ENCODE measurements at places on chromosomes 3 and 15.

DNA sequence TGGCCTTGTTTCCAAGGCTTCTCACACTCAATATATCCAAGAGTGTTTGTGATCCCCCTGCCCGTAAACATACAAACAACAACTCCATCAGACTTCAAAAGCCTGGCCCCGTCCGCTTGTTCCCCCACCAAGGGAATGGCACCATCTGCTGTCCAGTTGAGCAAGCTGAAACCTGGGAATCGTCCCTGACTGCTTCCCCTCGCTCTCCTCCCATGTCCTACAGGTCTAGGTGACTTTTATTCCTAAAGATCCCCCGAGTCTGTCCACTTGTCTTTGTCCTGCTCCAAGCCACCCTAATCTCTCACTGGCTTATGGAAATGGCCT is 27.9 kb upstream of the FAM174B start:
- DNase-seq = no peak

DNA sequence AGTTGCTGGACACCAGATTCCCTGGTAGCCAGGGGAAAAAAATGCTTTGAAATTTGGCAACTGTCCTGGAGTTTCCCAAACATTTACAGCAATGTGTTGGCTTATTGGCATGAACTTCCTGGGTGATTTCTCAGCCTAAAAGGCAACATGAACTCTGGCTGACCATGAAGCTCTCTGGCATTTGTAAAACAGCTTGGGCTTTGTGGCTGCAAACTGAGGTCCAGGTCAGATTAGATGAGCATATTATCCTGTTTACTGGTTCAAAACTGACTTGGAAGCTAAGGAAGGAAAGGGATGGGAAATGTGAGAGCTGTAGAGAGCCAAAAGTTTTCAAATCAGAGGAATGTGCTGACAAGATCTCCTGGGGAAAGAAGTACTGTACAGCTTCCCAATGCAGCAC is 139.0 kb downstream of the P3H2 start:
- DNase-seq = no peak

DNA sequence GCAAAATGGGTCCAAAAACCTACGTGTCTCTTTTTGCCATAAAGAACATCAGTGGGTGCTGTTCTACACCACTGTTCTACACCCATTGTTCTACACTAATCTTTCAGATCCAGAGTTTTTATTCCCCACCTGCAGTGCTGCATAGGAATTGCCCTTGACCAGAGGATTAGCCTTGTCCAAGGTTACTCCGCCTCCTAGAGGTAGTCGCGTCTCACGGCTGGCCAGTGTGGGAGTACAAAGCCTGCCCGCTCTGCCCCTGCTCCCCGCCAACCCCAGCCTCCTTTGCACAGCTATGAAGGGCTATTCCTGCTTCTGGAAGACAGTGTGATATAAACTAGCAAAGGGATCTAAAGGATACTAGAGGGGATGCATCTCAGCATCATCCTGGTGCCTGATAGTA is 222.1 kb upstream of the LMCD1 start:
- DNase-seq = no peak

GRCh38 chr3:66068255-66068654 is 29.5 kb upstream of the MAGI1 start:
- DNase-seq = no peak

DNA sequence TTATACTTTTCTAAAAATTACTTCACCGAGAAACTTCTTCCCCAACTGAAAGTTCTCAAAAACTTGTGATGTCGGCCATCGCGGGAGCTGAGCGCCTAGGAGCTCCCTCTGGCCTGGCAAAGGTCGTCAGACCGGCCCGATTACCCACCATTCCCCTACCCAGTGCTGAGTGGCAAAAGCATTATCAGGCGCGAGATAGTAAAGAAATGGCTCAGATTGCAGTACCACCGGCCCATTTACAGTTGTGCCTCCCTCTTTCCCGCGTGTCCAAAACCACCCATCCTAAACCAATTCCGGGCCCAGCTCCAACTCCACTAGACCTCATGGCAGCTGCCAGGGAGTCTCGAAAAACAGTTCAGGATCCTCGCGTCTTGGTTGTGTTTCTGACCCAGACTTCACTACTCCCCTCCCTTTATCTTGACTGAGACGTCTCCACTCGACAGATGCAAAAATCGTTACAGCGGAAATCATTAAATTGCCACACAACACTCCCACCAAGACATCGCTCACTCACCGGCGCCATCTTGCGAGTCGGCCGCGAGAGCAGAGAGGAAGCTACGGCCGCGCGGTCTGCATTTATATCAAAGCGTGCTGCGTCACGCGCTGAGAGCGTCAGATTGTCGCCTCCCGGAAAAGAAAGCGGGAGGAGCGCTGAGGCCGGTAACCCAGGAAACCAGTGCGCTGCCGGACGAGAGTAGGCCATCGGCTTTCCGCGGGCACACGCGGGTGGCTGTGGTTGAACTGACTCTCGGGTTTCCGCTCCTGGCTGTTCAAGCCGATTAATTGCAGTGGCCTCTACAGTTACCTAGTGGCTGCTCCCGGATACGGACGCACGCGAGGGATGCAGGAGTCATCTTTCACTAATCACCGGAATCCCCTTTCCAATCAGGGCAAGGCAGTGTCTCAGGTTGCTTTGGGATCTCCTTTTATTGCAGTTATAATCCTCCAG is at the start of gene RPL22L1:
Gene RPL22L1 (minus strand): TSS at position 551 of the 949 bp plus-strand sequence. CDS start 28 bp downstream, at position 523.
- DNase-seq = peak; percentile 85

DNA sequence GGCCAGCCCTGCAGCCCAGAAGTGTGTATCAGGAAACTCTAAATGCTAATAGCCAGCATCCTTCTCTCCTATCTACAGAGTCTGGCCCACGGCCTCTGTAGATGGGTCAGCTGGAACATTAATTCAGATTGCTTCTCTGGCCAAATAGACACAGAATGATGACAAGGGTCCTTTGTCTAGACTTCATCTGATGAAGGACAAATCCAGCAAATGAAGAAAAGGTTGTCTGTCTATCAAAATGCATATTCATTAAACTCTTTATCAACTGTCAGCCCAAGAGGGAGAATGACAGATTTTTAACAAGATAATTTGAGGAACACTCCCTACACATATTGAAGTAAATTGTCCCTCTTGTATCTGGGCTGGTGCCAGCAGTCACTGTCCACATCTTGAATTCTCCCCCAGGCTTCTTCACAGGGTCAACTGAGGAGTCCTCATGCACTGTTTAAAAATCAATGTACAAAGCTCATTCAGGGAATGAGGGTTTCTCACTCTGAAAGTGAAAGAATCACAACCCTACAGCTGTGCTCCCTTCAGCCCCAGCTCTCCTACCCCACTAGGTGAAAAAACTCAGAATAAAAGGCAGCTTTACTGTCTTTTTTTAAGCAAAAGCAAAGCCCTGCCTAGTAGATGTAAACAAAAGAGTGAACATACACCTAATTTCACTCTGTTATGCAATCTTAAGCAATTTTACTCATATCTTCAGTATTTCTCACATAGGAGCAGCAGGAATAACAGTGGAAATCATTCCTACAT is 507.7 kb downstream of the IGSF11 start:
- no peak for DNase-seq

DNA sequence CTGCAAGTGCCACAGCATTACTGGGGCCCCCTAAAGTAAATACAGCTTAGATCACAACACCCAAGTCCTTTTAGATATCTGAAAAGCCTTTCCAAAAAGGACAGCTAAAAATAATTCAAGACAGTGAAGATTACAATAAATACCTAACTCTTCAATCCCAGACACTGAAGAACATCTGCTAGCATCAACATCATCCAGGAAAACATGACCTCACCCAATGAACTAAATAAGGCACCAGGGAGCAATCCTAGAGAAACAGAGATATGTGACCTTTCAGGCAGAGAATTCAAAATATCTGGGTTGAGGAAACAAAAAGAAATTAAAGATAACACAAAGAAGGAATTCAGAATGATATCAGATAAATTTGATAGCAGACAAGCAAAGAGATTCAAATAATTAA is 71.7 kb upstream of the TTC14 start:
- DNase-seq = no peak

DNA sequence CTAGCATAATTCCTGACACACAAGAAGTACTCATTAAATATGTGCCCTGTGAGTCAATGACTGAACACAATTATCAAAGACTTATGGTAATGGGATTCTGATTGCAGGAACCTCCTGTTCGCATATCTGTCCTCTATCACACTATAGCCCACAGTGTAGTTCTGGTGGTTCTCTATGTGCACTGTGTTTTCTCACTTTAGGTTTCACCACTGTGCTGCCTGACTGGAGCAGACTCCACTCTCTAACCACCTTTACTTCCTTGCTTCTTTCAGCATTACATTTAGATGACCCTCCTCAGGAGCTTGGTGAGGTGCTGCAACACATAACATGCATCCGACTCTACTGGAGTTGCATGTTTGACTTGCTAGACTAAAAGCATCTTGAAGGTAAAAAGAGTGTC is 777.1 kb downstream of the SQOR start:
- DNase-seq = no peak

GRCh38 chr15:74907163-74907870 is 666 bp upstream of the FAM219B start:
- no peak for DNase-seq

DNA sequence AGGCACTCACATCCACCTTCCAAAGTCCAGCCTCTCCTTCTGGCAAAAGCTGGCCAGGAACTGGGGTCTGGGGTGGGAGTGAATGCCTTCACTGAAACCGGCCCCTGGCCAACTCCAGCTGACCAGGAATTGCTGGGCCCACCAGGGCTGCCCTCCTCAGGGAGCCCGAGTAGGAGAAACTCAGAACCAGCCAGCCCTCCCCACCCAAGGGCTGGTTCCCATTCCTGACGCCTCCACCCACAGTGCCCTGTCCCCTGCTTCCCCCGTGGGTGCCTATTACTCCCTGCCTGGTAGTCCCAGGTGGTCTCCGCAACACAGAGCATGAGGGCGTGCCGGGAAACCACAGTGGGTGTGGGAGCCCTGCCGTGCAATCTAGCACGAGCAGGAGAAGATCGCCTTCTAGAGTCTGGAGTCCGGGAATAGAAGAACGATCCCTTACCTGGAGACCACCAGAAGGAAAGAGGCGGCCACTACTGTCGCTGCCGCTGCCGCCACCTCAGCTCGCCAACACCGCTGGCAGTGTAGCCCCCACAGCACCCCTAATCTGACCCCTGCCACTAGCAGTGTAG is 178.8 kb downstream of the POTEB3 start:
- DNase-seq = no peak

- DNase-seq = no peak
These were observed 1.4 kb downstream of the FOXP1 start for GRCh38 chr3:71582036-71582611.

DNA sequence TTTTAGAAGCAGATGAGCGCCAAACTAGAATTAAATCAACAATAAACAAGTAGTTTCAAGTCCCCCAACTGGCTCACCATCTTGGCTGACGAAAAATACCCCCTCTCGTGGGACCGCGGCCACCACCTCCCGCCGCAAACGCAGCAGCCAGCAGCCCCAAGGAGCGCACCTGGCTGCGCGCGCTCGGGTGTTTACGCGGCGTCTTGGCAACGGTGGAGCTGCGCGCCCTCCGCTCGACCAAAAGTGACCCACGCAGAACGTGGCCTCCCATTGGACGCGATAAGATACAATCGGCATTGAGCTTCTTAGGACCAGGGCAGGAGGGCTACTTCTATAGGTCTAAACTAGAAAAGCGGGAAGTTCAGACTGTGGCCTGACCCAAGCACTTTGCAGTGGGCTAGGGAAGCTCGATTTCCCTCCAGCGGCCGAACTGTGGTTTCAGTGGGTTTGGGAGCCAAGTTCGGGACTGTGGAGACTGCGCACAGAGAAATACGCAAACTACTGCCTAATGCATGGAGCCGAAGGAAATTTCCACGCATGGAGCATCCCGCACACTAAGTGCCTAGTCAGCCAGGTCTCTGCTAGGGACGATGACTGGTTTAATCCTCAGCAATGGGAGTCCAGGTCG is at the start of gene MNS1:
Gene MNS1 (minus strand): TSS at position 245 of the 628 bp plus-strand sequence. CDS start 165 bp downstream, at position 80.
- DNase-seq = peak; percentile 82

- DNase-seq = no peak
These were observed 3.7 kb upstream of the RHOV start for GRCh38 chr15:40877694-40878093.

DNA sequence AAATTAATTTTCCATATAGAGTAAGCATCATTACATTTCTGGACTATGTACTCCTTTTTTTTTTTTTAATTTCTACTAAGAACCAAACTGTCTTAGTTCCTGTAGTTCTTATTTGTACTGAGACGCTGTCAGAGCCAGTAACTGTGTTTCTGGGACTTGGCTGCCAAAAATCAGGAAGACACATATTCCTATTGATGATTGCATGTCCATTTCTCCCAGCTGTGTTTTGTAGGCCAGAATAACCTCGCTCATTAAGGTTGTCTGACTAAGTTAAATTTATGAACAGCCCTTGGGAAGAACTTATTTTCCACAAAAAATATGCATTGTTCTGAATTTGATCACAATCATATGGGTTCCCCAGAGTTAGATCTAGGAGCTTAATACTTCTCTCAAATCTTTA is 29.5 kb downstream of the PLSCR5 start:
- DNase-seq = no peak

GRCh38 chr3:67765575-67765974 is 111.2 kb upstream of the SUCLG2 start:
- DNase-seq = no peak

GRCh38 chr3:135349254-135349948 is 554.3 kb downstream of the EPHB1 start:
- DNase-seq = no peak

DNA sequence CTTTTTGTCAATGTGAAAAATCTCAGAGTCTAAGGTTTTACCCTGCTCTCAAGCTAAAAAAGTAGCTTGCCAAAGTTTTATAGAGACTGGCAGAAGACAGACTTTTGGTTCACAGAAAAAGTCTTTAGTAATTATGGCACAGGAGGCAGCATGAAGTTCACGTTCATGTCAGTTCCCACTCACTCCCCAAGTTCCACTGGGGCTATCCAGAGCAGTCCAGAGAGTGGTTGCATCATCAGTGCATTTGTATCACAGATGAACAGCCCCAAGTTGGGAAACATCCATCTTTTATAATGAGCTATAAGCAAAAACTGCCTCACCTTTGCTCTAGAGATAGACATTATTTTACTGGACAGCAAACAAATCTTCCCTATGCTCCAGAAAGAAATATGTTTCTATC is 454.1 kb upstream of the AGTR1 start:
- no peak for DNase-seq

DNA sequence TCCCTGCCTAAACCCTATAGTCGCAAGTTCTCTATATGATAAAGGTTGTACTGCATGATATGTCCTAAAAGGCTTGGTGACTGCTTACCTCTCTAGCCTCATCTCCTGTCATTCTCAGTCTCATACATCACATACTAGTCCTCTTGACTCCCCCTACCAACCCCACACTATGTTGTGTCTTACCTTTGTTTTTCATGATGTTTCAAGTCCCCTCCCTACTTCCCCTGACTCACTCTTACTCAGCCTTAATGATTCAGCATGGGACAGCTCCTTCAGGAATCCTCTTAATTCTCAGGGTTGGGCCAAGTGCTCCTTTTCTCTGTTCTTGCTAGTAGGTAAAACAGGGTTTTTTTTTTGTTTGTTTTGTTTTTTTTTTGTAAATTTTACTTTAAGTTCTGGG is 49.6 kb downstream of the SLMAP start:
- peak; percentile 98 for DNase-seq

GRCh38 chr3:16801223-16801622 is 83.5 kb upstream of the PLCL2 start:
- DNase-seq = no peak
